ENCODE measurements at places on chromosomes 11 and 22. TPM values are rescaled to one million over a fixed set of nuclear protein-coding genes. Genes with fewer than 3 reads are reported as not detected.
A peak's percentile ranks its signal among the peaks of the same experiment; 100 is the strongest.

- no peak for DNase-seq
Measured at GRCh38 chr22:49295465-49295743, 532.3 kb downstream of the BRD1 start.

- no peak for DNase-seq
Measured at GRCh38 chr11:78952175-78952574, 377.5 kb upstream of the NARS2 start.

GRCh38 chr11:34630544-34630943 is 9.7 kb downstream of the EHF start:
- DNase-seq: no peak

GRCh38 chr11:107050121-107050520 is 31.8 kb upstream of the GUCY1A2 start:
- no peak for DNase-seq

- peak; percentile 11 for DNase-seq
Measured at GRCh38 chr22:31983911-31984656, 39.7 kb downstream of the YWHAH start.

- DNase-seq: no peak
Measured at GRCh38 chr22:38300197-38300945, 16.9 kb downstream of the CSNK1E start.

DNA sequence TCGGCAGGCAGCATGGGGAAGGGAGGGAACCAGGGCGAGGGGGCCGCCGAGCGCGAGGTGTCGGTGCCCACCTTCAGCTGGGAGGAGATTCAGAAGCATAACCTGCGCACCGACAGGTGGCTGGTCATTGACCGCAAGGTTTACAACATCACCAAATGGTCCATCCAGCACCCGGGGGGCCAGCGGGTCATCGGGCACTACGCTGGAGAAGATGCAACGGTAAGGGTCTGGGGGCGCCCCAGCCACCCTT is 204 bp downstream of the FADS2 start:
- no peak for DNase-seq

DNA sequence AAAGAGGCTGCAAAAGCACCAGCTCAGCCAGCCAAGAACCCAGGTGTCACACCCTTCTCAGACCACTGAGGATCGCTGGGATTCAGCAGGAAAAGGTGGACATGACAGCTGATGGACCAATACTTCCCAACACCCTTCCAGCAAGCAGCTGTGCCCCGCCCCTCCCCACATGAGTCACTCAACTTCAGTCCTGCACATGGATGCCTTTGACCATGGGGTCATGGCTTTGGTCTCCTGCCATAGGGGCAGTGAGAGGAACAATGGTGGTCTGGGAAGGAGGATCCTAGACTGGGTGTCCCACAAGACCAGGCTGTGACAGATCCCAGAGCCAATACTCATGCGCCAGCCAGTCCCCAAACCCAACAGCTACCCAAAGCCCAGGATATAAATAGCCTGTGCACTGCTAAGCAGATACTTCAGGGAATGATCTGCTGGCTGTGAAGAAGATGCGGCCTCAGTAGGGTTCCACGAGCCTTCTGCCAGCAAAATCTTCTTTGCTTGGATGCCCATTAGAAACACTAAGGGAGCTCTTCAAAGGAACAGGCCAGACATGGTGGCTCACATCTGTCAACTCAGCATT is 5.5 kb upstream of the RGL4 start:
- DNase-seq: peak; percentile 32

DNA sequence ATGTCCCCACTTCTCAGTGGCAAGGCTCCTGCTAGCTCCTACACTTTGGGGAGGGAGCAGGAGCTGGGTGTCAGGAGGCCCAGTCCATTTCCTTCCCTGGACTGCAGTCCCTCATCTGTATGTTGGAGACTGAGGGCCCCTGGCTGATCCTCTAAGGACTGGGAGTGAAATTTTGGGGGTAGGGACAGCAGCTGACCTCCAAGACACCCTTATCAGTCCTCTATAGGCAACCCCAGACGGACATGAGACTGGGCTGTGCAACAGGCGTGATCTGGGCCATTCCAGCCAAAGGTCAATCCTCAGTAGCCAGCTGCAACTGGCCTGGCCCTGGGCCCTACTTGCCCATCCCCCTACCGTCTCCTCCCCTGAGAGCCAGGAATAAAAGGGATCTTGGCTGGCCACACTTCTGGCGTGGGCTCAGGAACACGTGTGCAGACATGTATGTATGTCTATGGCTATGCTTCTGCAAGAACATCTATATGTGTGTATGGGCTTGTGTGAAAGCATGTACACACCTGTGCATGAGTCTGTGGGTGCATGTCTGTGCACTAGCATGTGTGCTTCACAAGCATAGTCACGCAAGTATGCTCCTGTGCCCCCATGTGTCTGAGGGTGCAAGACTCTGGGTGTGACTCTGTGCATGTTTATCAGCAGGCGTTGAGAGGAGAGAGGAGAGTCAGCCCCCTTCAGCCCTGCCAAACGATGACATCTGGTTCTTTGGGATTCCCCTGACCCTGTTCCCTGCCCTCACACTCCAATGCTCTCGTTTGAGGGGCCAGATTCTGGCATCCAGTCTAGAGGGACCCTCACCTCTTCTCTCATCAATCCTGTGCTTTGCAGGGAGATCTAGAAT is 24.6 kb upstream of the DGAT2 start:
- DNase-seq: no peak

- no peak for DNase-seq
Measured at GRCh38 chr22:42786606-42787356, 66.1 kb upstream of the A4GALT start.

DDIAS gene
- 5.4 TPM for total RNA-seq

GGTLC2 gene
- total RNA-seq: not detected

CDPF1 gene
- total RNA-seq: 14.7 TPM

Data from GM23248 (cell line).